ENCODE measurements at places on chromosomes 5 and 9.
A peak's percentile ranks its signal among the peaks of the same experiment; 100 is the strongest.

- no peak for DNase-seq
These were observed 9.7 kb downstream of the NREP start for GRCh38 chr5:111747337-111747736.

DNA sequence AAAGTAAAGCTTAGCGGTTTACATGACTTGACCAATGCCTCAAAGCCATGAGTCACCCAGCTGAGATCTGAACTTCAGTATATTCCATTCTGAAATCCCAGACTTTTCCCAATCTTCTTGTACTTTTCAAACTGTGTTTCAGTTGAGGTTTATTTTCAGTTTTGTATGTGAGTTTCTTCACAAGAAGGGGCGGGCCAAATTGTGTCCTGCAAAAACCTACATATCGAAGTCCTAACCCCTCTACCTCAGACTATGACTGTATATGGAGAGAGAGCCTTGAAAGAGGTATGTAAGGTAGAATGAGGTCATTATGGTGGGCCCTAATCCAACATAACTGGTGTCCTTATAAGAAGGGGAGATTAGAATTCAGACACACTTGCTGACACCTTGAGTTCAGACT is 666 bp upstream of the TLR4 start:
- peak; percentile 40 for DNase-seq

DNA sequence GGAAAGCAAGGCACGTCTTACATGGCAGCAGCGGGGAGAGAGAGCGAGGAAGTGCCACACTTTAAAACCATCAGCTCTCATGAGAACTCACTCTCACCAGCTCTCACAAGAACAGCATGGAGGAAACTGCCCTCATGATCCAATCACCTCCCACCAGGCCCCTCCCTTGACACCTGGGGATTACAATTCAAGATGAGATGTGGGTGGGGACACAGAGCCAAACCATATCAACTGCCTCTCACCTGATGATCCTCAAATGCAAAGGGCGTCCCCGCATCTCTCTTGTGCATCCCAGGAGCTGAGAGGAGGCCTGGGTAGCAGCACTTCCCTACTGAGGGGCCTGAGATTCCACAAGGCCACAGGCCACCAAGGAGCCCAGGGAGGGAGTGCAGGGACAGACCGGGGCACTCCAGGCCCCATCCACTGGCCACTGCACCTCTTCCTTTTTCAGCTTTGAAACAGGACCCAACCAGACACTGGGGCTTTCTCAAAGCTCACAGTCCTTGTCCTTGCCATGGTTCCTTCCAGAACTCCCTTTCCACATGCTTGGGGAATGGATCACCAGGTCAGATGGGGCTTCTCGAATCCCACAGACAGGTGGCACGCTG is 54.5 kb upstream of the IL17B start:
- DNase-seq = no peak

DNA sequence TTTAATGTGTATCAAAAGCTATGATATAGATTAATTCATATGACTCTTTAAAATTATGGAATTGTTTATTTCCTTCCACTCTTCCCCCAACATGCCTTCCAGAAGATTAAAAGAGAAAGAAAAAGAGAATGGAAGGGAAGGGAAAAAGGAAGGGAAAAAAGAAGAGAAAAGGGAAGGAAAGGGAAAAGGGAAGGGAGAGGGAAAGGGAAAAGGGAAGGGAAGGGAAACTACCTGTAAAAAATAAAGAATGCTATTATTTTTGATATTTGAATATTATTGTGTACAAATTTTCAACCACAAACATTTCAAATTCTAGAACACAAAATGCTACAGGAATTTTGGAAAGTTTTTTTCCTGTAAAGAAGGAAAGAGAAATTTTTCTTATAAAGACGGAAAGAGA is 281.7 kb downstream of the SLCO4C1 start:
- no peak for DNase-seq

DNA sequence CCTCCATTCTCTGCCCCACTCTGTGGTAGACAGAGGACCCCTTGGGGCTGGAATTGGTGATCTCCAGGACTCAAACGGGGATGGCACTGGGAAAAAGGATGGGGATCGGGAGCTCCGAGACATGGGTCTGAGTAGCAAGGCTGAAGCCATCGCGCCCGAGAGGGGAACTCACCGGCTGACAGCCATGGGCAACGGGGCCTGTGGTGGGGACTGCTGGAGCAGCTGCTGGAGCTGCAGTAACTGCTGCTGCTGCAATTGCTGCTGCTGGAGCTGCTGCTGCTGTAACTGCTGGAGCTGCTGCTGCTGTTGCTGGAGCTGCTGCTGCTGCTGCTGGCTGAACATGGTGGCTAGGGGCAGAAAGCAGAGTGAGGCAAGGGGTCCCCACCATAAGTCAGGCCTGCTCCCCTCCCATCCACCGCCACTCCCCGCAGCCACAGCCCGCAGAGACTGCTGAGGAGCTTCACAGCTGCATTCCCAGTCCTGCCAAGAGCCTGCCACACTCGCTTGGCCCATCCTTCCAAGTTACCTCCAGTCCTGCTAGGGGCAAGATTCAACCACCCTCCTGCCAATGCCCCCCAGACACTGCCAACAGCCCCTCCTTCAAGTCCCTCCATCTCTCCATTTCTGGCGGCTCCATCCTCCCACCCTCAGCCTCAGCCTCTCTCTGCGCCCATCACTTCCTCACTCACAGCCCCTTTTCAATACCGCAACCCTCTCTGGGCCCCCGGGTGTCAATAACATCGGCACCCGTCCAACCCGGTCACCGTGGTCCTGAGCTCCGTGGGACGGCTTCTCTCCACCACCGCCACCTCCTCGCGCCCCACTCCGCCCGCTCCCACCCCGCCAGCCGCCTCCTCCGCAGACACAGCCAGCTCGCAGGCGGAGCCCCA is 611 bp downstream of the CIZ1 start:
- DNase-seq = no peak

DNA sequence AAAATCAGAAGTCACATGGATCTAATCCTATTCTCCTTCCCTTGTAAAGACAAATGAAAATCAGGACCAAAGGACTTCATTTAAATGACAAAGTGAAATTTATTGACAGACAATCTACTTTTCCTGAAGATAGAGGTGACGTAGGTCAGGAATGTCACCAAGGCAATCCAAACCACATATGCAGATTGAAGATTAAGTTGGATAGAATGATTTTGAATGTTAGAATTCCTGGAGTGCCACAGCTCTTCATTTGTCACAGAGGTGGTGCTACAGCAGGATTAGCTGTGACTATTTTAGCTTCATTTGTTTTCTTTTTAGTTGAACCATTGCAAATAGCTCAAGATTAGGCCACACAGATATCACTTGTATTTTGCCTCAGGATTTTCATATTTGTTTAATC is 736.0 kb upstream of the ARRDC3 start:
- no peak for DNase-seq

- DNase-seq = no peak
These were observed 1854.9 kb downstream of the MAT2B start for GRCh38 chr5:165360366-165360765.

GRCh38 chr5:15116996-15117395 is 245.4 kb upstream of the ANKH start:
- DNase-seq = no peak

- peak; percentile 38 for DNase-seq
These were observed 57.0 kb downstream of the ECPAS start for GRCh38 chr9:111427186-111427585.

- no peak for DNase-seq
These were observed 73.0 kb upstream of the NR4A3 start for GRCh38 chr9:99748676-99749075.

DNA sequence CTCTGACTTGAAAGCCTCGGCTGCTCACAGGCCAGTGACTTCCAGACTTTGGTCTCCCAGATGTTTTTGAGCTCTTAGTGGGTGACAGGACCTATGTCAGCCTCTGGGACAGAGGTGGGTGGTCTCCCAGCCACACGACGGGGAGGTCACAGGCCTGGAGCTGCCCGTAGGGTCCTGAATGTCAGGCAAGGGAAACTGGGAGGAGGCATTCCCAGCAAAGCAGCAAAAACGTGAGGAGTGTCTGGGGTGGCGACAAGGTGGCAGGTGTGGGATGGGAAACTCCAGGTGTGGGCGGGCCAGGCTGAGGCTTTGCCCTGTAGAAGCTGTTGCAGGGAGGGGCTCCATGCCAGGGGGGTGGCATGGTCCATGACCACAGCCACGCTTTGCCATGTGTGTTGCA is 110.5 kb downstream of the CACNA1B start:
- DNase-seq = no peak

- DNase-seq = no peak
These were observed 75.0 kb downstream of the SLIT3 start for GRCh38 chr5:169225830-169226356.

DNA sequence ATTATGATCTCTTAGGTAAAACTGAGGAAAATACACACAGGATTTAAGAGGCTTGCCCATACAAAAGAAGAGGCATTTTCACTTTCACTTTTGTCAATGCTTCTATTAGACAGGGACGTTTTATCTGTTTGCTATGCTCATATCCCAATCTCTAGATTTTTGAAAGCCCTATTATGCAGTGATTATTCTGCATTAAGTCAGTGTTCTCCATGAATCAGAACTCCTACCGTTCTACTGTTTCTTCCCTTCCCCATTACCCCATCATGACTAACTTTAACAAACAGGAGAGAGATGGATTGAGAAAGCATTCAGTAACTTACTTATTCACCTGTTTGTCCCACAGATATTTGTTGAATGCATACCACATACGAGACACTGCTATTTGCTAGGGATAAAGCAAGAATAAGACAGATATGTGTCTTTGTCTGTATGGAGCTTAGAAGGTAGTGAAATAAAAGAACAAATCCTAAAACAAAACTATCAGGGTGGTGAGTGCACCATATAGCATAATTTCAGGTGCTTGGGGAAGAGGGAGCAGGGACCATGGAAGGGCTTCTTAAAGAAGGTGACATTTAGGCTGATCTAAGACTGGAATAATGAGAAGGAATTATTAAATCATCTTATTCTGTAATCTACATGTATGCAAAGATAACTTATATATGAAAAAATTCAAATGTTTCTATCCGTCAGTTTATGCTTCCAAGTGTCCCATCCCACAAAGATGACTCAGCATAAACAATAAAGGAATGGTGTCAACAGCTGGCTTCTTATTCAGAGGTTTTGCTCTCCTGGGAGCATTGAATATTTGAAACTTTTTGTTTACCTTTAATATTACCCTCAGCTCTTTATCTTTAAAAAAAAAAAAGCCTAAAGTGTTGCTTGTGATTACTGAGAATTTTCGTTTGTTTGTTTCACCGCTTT is 328.1 kb downstream of the HINT1 start:
- no peak for DNase-seq

DNA sequence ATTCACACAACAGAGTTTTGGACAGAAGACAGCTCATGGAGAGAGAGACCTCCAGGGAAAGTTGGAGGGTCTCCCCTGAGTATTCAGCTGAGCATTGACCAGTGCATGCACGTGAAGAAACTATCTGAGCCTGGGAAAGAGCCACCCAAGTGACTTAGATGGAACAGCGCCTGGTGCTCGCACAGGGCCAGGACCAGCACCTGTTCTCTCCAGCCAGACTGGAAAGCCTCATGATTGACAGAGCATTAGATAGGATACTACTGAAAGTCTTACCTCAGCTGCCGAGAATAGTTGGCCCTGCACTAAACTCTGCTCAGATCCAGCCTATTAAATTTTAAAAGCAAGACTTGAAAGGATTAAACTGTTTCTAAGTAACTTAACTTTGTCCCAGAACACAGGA is 28.3 kb upstream of the NEURL1B start:
- no peak for DNase-seq

GRCh38 chr9:132644251-132644650 is 25.5 kb downstream of the DDX31 start:
- DNase-seq = no peak

DNA sequence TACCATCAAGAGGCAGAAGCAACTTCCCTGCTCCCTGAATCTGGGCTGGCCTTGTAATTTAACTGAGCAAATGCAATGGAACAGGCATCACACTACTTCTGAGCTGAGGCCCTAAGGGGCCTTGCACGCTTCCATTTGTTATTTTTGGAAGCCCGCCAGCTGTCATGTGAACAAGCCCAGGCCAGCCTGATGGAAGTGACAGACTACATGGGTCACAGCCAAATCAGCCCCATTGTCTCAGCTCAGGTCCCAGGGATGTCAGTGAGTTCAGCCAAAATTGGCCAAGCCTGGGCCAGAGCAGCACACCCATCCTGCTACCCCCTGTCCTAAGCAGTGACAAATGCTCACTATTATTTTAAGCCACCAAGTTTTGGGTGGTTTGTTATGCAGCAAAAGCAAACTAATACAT is 72.8 kb downstream of the PRRT1B start:
- DNase-seq = no peak

DNA sequence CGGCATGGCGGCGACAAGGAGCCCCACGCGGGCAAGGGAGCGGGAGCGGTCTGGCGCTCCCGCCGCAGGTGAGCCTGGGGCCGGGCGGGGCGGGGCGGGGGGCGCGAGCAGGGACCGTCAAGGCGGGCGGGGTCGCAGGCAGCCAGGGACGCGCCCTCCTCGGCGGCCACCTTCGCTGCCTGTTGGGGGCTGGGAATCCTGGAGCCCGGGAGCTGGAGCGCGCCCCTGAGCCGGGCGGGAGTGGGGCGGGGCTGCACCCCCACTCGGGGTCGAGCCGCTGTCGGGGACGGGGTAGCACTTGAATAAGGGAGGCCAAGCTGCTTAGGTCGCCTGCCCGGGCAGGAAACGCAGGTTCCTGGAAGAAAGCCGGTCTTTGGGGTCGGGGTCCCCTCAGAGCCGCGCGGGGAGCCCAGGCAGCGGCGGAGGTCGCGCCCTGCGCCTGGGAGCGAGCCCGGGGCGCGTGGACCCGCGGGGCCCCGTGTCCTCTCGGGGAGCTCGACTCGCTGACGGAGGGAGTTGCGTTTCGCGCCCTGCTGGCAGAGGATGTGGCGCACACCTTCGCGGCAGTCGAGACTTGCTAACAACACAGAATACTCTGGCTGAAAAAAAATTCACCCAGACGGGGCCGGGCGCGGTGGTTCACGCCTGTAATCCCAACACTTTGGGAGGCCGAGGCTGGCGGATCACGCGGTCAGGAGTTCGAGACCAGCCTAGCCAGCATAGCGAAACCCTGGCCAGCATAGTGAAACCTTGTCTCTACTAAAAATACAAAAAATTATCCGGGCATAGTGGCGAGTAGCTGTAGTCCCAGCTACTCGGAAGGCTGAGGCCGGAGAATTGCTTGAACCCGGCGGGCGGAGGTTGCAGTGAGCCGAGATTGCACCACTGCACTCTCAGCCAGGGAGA is 552 bp downstream of the OTULINL start:
- no peak for DNase-seq

DNA sequence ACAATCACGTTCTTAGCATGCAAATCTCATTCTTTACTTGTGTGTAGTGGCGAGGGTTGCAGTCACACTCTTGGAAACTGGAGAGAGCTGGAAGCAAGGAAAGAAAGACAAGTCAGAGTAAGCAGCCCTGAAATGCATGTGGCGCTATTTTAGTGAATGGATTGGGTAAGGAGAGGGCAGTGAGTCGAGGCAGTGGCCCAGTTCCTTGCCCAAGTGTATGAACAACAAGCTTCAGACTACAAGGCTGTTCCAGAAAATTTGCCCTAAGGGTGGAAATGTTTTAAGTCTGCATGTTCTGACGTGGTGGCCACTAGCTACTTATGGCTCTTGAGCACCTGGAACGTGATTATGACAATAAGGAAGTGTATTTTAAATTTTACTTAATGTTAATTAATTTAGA is 59.4 kb upstream of the PTPN3 start:
- no peak for DNase-seq
